ENCODE measurements at places on chromosomes 2 and 18.

DNA sequence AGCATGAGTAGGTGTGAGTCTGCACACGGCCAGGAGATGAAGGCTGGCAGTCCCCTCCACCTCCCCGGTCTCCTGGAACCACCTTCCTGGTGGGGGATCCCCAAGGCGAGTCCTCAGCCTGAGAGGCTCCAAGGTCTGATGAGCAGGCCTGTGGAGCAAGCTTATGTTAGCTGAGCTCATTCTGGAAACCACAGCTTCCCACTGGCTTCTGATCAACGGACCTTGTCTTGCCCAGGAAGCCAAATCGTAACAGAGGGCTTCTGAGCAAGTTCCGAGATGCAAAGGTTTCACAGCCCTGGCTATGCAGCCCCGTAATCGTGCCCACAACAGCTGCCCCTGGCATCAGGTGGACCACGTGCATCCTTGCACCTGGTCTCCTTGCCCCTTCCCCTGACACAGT lies 28.8 kb upstream of the GPR55 start:
- no peak for DNase-seq

DNA sequence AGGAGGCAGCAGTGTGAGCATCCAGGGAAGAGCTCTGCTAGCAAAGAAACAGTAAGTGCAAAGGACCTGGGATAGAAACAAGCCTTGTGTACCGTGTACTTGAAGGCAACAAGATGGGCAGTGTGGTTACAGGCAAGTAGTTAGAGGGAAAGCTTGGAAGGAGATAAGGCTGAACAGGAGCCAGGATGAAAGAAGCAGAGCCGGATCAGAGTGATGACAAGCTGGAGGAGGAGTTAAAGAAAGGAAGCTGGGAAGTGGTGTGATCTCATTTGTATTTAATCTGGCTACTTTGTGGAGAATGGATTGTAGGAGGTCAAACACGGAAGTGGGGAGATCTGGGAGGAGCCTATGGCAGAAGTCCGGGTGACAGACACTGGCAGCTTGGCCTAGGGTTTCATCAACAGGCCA lies 44.7 kb upstream of the VPS54 start:
- no peak for DNase-seq

GRCh38 chr18:78523850-78524249 lies 455.8 kb upstream of the SALL3 start:
- DNase-seq, result no peak

- no peak for DNase-seq
Observed at GRCh38 chr18:37218022-37218590, 347.5 kb downstream of the CELF4 start.

GRCh38 chr2:157935378-157935906 lies 59.3 kb upstream of the ACVR1 start:
- DNase-seq, result no peak

- DNase-seq, result no peak
Observed at GRCh38 chr2:38465789-38466127, 88.7 kb upstream of the ATL2 start.

DNA sequence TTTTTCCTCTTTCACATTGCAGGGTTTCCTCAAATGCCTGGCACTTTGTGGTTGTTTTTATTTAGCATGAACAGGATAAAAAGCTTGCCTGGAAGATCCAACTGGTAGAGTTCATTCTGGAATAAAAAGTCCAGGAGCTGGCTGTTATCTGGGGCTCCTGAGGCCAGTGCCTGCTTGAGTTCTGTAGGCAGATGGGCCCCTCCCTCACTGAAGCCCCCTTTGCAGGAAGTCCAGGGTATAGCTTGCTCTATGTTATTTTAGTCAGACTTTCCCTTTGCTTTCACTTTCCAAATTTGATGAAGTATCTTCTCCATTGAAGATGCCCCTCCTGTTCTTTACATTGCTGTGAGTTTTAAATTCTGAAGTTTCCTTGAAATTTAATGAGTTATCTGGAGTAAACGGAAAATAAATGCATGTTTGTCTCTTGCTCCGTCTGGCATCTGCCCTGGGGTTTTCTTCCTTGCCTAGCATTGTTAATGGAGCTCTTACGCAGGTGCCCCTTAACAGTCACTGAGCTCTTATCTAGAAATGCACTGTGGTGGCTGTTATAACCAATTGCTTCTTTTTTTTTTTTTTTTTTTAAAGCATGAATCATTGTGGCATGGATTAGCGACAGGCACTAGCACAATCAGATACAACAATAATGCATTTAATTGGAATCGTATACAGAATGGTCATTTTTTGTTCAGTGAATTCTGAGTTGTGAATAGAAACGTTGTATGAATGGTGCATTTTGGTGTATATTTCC lies 27.0 kb upstream of the LPIN1 start:
- no peak for DNase-seq

DNA sequence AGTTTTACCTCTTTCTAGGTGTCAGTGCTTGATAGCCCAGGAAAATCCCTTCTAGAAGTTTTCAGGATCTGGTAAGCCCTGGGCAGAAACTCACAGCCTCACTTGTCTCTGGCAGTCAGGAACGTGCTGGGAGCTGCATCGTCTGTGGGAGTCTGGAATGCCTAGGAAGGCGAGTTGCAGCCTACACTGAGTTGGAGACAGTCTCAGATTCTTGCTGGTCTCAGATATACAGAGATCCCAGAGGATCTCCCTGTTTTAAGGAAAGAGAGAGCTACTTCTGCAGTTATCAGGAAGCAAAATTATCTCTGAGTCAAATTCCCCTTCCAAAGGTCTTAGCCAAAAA lies 104.4 kb upstream of the CDC42EP3 start:
- no peak for DNase-seq

- no peak for DNase-seq
Observed at GRCh38 chr2:10520154-10520553, 72.0 kb upstream of the ODC1 start.

- DNase-seq, result no peak
Observed at GRCh38 chr18:69250305-69251151, 150.2 kb upstream of the DOK6 start.
